RWPE2 (cell line): ENCODE measurements at places on chromosomes 12 and 14.

- no peak for DNase-seq
Observed at GRCh38 chr14:75835737-75836136, 146.1 kb downstream of the TGFB3 start.

GRCh38 chr12:4011597-4011996 is 138.4 kb upstream of the PARP11 start:
- DNase-seq: peak; percentile 95

DNA sequence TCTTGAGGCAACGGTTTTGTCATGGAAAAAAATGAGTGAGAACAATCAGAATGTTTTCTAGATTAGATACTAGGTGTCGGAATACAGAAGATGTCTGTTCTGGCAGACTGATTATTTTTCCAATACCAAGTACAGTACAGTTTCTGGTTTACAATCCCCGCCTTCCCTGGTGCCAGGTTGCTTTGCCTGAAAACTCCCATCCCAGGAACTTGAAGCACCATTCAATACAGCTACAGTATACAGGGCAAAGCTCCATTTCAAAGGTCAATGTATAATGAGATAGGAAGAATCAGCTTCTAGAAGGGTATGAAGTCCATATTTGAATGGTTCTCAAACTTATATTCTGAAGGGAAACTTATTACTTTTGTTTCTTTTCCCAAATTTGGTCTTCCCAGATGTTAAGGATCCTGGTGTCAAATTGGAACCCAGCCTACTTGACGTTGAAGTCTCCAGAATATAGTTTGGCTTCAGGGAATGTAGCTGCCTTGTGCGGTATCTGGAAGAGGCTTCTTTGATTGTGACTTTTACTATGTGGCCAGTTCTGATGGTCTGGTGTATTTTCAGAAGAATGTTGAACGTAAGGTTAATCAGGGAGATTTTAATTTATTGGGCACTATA is 238.0 kb upstream of the ATP2B1 start:
- DNase-seq: no peak

DNA sequence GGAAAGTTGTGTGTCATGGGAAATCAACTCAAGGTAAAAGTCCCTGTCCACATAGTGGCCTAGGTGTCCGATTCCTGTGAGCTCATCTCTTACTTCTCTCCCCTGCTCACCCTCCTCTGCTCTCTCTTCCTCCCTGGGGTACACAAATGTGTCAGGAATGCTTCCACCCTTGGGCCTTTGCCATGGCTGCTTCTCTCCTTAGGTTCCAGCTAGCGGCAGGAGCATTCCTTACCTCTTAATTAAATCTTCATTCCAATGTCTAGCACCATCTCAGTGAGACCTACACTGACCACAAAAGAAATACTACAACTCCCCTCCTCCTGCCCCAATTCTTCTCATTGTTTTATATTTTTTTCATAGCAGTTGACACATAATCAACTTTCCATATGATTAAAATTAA is 298.6 kb downstream of the PDZRN4 start:
- DNase-seq: no peak

GRCh38 chr12:52631676-52632459 is 13.5 kb upstream of the KRT73 start:
- DNase-seq: no peak

DNA sequence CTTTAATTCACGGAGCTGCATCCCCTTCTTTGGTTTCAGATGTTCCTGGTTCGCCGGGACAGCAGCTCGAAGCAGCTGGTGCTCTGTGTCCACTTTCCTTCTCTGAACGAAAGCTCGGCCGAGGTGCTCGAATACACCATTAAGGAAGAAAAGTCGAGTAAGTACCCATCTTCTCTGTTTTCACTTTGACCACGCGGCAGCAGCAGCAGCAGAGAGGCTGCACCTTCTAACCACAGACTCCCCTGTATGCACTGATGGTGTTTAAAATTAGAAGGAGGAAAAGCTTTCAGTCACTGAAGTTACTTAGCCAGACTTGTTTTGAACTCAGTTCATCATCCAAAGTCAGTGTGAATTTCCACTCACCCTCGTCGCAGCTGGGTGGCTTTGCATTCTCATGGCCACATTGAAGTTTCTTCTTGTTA is 63.8 kb downstream of the RIN3 start:
- DNase-seq: no peak

DNA sequence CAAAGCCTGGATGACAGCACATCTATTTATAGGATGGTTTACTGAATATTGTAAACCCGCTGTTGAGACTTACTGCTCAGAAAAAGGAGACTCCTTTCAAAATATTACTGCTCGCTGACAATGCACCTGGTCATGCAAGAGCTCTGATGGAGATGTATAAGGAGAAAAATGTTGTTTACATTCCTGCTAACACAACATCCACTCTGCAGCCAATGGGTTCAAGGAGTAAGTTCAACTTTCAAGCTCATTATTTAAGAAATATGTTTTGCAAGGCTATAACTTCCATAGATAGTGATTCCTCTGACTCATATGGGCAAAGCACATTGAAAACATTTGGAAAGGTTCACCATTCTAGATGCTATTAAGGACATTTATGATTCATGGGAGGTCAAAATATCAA is 201.7 kb downstream of the SNAPC1 start:
- DNase-seq: no peak

GRCh38 chr12:72323881-72324280 is 51.7 kb downstream of the TRHDE start:
- no peak for DNase-seq

GRCh38 chr14:46051796-46052195 is 599.8 kb downstream of the RPL10L start:
- DNase-seq: no peak

- DNase-seq: peak; percentile 34
Observed at GRCh38 chr12:34393086-34393820, 371.0 kb downstream of the ALG10 start.

GRCh38 chr14:103031956-103032355 is 25.4 kb downstream of the CDC42BPB start:
- peak; percentile 30 for DNase-seq
